ENCODE measurements at places on chromosomes 1 and 21.

DNA sequence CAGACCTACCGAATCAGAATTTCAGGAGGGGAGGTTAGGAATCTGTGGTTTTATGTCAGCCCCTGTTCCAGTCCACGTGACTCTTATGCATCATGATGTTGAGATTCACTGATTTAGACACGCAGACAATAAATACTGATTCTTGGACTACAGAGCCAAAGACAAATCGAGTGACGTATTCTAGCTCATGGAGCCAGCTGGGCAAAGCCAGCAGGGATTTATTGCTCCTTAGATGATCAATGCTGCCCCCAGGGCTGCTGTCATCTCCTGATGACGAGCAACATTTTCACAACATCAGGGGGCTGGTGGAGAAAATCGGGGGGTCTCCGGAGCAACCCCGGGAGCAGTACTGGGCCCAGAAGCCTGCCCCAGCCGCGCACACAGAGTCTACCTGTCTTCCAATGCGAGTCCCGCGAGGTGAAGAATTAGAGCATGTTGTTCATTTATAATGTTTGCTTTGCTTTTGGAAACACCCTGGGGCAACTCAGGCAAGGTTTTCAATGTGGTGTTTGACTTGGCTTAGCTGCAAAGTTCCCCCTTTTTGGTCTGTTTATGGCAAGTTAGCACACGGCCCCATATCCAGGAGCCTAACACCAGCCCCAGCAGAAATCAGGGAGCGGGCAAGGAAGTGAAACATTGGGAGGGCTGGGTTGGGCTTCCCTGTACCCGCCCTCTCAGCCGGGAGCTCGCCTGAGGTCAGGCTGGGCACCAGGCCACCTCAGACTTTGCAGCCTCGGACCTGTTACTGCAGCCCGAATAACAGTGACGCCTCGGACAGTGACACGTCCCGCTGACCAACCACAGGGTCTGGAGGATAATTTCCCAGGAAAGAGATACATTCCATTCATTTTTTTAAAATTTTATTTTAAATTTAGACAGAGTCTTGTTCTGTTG is 19.9 kb upstream of the CLDN14 start:
- no peak for DNase-seq

- peak; percentile 71 for DNase-seq
Observed at GRCh38 chr1:116951200-116951935, 41.7 kb downstream of the PTGFRN start.

GRCh38 chr1:155105604-155106011 is 22.1 kb upstream of the EFNA1 start:
- no peak for DNase-seq

DNA sequence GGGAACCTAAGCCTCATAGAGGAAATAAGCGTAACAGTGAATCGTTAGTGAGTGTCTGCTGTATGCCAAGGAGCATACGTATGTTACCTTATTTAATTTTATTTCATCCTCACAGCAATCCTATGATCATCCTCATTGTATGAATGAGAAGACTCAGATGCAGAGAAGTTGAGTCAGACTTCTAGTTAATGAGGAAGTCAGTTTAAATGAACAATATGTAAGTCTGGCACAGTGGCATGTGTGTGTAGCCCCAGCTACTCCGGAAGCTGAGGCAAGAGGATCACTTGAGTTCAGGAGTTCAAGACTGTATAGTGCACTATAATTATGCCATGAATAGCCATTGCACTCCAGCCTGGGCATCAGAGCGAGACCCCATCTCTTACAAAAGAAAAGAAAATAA is 148.0 kb downstream of the ZZZ3 start:
- DNase-seq, result peak; percentile 50

DNA sequence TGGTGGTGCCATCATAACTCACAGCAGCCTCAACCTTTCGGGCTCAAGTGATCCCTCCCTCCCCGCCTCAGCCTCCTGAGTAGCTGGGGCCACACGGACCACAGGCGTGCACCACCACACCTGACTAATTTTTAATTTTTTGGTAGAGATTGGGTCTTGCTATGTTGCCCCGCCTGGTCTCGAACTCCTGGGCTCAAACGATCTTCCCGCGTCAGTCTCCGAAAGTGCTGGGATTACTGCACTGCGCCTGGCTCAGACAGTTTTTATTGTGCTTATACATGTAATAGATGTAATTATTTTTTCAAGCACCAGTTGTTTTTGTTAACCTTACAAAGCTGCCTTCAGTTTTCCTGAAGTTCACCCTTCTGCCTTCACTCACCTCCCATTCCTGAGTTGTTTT is 38.0 kb upstream of the HMGN1 start:
- no peak for DNase-seq

All from fibroblast of upper back skin (primary cell).